ENCODE measurements at places on chromosomes 2 and 18. TPM values are rescaled to one million over a fixed set of nuclear protein-coding genes. Genes with fewer than 3 reads are reported as not detected.

DLGAP1 gene
- 16.7 TPM for total RNA-seq

ASIC4 gene
- 3.4 TPM for total RNA-seq

DNAH7 gene
- total RNA-seq: 5.7 TPM

CCDC74A gene
- 11.8 TPM for total RNA-seq

- no peak for DNase-seq
These were observed 105.6 kb downstream of the MYO1B start for GRCh38 chr2:191350826-191351225.

DNA sequence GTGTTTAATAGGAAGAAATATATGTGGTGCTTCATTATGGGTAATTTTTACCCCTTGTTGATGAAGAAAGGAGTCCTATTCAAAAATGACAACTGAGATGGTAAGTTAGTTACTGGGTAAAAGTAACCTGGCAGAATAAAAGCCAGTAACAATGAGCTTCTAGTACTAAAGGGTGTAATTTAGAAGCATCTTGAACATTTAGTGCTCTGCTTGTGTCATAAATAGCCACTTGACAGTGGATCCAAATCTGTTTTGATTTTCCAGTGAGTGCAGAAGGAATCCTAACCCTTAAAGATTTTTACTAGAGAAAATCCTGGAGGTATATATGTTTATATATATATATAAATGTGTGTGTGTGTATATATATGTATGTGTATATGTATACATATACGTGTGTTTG lies 15.1 kb downstream of the COMMD1 start:
- no peak for DNase-seq

DNA sequence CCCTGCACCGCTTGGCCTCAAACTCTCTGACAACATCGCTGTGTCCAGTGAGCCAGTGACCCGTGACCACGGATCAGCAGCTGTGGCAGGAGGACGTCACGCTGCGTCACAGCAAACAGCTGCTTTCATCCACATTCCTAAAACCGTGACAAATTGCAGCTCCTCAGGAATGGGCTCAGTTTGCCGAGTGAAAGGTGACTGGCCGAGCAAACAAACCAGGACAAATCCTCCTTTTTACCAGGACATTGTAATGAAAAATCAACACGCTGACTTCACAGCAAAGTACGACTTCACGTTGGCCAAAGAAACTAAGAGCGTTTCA lies 57.6 kb downstream of the PXDN start:
- DNase-seq: no peak

- no peak for DNase-seq
These were observed 375.0 kb downstream of the RNF144A start for GRCh38 chr2:7292154-7292691.

DNA sequence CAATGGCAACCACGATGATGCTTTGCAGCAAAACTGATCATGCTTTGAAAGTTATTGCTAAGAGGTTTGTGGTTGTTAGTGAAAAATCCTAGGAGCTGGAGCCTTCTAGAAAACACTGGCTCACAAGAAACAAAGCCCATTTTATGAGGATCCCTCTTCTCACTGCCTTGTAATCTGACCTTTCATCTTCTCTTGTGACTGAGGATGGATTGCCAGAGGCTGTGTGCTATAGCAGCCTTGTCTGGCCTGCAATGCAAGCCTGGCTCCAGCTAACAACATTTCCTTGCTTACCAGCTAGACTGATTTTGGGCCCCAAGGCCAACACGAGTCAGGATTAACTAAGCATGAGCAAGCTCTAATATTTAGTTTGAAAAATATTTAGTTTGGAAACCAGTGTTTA lies 13.1 kb downstream of the PIEZO2 start:
- DNase-seq: no peak

DNA sequence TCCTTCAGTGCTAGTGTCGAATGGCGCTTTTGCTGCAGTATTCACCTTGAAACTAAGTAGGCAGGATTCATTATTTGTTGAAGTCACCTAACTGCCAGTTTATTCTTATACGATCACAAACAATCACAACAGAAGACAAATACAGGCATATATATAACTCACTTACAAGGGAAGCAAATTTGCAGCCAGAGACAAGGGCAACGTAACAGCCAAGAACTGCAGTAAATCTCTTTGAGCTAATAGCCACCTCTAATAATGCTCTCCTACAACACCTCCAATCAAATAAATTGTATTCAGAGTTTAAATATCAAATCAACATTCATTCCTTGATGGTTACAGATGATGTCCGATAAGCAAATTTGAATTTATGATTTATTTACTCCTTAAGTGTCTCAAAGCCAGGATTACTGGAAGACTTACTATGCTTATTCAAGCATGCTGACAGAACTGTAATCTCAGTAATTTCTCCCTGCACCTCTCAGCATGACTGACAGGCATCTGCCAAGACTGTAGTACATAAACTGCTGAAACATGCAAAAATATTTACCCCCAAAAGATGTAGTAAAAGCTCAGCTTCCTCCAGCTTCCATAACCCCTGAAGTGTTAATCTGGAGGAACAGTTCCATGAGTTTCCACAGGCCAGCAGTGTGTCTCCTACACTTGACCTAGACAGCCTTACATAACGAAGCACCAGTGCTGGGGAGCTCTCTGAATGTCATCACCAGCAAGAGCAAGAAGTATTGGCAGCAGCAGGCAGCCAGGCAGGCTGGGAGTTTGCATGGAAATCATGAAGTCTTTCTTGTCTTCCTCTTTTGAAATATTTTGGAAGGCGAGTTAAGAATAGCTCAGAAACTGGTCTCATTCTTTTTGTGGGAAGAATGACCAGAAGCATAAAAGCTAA lies 20.9 kb upstream of the SCN1A start:
- DNase-seq: no peak

DNA sequence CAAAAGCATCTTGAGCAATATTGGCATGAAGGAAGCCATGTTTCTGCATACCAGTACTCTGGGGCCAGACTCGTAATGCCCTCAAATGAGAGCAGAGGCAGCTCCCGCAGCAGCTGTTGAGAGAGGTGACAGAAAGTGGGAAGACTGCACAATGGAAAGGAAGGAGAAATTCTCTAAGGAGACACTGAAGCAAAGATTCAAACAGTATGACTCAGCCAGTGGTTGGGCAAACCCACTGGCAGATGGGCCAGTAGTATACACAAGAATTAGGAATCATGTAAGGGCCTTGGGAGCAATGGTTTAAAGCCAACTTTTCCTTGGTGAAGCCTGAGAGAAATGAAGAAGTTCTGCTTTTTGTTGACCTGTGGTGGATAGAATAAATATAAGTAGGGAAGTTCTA lies 2092.7 kb upstream of the PIK3C3 start:
- no peak for DNase-seq
